ENCODE measurements at places on chromosomes 6 and 20.

GRCh38 chr20:17762873-17763557, 63.2 kb downstream of the BANF2 start:
- DNase-seq: no peak

- no peak for DNase-seq
Observed at GRCh38 chr6:97067045-97067444, 142.5 kb downstream of the KLHL32 start.

- peak; percentile 81 for DNase-seq
Observed at GRCh38 chr6:33589731-33590530, 9.9 kb upstream of the BAK1 start.

GRCh38 chr6:121917834-121918559, 481.5 kb upstream of the HSF2 start:
- no peak for DNase-seq

DNA sequence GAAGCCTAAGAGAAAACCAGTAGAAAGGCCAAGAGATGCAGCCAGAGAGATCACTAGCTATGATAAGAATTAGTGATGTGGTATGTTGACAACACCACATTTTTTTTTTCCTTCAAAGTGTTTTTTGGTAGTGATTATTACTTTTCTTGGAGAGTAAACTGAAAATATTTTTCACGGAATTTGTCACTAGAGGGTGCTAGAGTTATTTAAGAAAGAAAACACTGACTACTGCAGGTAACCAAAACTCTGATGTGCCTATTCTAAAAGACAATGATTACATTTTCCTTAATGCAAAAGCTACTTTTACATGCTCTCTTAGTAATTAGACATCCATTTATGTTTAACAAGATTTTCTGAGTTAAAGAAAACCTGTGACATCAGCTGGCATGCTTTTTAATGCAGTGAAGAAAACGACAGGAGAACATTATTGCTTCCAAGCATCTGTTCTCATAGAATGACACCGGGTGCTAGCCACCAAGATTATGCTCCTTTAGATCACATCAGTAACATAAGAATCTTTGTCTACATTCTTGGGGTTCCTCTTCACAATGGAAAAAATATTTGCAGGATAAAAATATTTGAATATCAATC, 28.8 kb downstream of the RWDD2A start:
- DNase-seq: no peak

- no peak for DNase-seq
Observed at GRCh38 chr6:163333701-163334663, 80.5 kb upstream of the QKI start.

GRCh38 chr6:108452711-108453195, 108.0 kb upstream of the FOXO3 start:
- no peak for DNase-seq

GRCh38 chr6:23414051-23414445, 712.0 kb upstream of the NRSN1 start:
- no peak for DNase-seq

- no peak for DNase-seq
Observed at GRCh38 chr6:56624046-56624727, 18.5 kb downstream of the DST start.

DNA sequence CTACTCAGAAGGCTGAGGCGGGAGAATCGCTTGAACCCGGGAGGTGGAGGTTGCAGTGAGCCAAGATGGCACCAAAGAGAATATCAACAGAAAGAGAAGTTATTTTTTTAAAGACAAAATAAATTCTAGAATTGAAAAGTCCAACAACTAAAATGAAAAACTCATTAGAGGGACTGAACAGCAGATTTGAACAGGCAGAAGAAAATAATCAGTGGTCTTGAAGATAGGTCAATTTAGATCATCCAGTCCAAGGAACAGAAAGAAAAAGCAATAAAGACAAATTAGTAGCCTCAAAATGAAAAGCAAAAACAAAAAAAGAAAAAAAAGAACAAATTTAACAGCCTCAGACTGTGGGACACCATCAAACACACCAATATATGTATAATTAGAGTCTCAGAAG, 6.0 kb downstream of the UQCC1 start:
- DNase-seq: no peak

DNA sequence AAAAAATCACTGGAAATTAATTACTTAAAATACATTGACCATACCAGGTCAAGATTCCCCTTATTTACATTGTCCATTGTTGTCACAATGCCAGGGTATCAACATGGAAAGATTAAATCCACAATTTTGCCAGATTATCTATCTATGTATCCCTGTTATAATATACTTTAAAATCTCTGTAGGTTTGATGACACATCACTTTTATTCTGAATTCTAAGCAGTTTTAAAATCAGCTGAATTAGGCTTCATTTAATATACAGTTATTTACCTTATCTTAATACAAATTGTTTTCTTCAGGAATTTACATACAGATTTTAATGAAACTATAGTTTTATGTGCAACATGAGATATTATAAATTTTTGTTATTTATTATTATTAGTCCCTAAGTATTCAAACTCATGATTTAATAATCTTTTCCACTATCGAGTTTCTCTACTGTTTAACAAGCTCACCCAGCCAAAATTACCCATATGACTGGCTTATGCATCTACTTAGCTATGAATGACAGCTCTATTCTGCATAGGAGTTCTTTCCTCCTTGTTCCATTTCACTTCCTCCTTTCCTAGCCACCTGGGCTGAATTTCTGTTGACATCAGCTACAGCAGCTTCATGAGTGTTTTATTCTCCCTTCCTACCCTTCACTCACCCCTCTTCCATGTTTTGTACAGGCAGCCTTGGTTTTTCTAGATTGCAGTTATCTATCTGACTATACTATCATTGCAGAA, 654.2 kb upstream of the MAP3K7 start:
- no peak for DNase-seq

- no peak for DNase-seq
Observed at GRCh38 chr6:17505062-17505476, 95.0 kb upstream of the FAM8A1 start.

- no peak for DNase-seq
Observed at GRCh38 chr6:1091900-1092299, 220.0 kb upstream of the FOXQ1 start.

GRCh38 chr20:31870726-31871617, 538 bp downstream of the TTLL9 start:
- no peak for DNase-seq

- DNase-seq: no peak
Observed at GRCh38 chr6:154197196-154197860, 158.3 kb downstream of the OPRM1 start.
